ENCODE measurements at places on chromosomes 1 and 21.

- peak; percentile 51 for DNase-seq
These were observed 157.8 kb upstream of the DPYD start for GRCh38 chr1:98078596-98078995.

- no peak for DNase-seq
These were observed 13.5 kb upstream of the BCL10 start for GRCh38 chr1:85289848-85290335.

DNA sequence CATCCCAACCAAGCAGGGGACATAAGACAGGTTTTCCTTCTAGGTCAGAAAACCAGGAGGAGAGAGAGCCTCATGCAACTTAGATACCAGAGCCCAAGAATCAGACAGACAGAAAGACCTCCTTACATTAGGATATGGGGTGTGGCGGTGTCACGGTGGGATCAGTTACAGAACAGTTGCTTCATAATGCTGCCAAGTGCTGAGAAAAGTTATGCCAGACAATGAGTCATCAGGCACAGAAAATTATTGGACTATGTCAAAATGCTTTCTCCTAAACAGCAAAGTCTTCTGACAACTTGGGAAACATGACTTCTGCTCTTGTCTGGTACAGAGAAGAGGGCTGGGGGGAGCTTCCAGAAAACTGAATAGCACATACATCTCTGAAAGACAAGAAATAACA lies 1120.2 kb upstream of the TMPRSS15 start:
- DNase-seq = peak; percentile 79

DNA sequence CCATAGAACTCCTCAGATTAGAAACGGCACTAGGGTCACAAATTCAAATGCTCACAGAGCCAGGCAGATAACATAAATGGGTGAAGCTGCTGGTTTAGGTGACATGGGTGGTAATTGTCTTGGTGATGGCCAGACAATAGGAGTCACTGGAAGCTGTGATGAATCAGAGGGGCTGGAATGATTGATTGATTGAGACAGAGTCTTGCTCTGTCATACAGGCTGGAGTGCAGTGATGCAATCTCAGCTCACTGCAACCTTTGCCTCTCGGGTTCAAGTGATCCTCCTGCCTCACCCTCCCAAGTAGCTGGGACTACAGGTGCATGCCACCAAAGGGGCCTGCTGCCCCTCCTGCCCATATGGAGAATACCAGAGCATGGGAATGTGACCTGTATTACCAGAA lies 63.0 kb downstream of the HIVEP3 start:
- DNase-seq = no peak

DNA sequence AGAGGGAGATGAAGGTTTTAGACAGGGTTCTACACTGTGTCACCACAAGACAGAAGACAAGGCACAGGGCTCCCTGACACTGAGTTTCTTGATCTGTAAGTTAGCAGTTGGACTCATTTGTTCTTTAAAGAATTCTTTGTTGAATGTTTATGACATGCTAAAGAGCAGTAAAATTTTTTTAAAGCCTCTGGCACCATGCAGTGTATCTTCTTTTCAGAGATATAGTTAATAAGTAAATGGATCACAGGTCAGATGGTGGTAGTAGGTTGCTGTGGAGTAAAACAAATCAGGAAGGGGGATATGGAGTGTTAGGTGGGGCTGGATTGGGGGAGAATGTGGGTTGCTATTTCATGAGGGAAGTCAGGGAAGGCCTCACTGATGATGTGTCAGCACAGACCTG lies 2.0 kb downstream of the CLCA4 start:
- DNase-seq = no peak

DNA sequence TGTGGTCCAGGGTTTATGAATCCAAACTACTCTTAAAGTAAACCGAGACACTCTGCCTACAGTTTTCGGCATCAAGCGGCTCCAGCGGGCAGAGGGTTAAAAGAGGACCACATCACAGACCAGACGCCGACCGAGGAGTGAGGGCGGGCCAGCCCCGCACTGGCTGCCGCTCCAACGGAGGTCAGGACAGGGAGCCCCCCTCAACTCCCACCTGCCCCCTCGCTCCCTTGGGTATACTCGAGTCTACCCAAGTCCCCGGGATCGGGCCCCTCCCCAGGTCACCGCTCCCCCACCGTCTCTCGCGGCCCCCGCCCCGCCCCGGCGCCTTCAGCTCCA lies 312 bp downstream of the ARNT start:
- DNase-seq = peak; percentile 41

- no peak for DNase-seq
These were observed 91.3 kb downstream of the COLGALT2 start for GRCh38 chr1:183946320-183946613.

DNA sequence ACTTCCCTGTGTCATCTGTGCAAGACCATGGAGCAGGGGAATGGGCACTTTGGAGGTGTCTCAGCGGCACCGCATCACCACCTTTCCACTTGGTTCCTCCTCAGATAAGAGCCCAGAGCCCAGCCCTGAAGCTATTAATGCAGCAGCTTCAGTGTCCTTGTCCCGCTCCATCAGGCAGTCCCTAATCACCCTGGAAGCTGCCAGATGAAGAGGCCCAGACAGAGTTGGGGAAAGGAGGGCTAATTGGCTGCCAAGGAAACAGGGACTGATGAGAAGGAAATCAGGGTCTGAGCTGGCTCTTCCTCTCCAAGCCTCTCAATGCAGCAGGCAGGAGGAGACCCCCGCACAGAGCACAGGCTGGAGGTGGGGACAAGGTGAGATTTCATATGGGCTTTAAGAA lies 83.1 kb upstream of the KLHDC7A start:
- no peak for DNase-seq

GRCh38 chr1:211420389-211420788 lies 71.6 kb downstream of the RD3 start:
- no peak for DNase-seq

All from MV-4-11 (cell line).